SK-N-MC (cell line): ENCODE measurements at places on chromosomes 1 and 21.

DNA sequence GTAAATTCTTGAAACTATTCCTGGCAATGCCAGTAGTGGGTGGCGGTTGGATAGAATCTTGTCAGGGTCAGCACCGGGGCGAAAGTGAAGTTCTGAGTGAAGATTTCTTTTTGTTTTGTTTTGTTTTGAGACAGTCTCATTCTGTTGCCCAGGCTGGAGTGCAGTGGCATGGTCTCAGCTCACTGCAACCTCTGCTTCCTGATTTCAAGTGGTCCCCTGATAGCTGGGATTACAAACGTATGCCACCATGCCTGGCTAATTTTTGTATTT, 33.3 kb downstream of the PCNT start:
- no peak for DNase-seq

DNA sequence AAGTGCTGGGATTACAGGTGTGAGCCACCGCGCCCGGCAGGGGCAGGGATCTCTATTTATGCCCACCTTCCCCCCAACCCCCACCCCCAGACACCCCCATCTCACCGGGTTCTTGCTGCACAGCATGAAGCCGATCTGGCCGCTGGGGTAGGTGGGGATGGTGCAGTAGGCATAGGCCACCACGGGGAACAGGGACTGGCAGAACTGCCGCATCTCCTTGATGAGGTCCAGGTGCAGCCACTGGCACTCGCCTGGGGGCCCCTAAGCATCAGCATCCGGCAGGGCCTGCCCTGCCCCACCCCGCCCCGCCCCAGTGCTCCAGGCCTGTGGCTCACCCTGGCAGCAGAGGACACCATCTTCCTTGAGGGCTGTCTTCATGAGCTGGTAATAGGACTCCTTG, 4.1 kb downstream of the SRM start:
- DNase-seq: no peak

GRCh38 chr1:28437924-28438699, 67.7 kb upstream of the RCC1 start:
- peak; percentile 86 for DNase-seq

DNA sequence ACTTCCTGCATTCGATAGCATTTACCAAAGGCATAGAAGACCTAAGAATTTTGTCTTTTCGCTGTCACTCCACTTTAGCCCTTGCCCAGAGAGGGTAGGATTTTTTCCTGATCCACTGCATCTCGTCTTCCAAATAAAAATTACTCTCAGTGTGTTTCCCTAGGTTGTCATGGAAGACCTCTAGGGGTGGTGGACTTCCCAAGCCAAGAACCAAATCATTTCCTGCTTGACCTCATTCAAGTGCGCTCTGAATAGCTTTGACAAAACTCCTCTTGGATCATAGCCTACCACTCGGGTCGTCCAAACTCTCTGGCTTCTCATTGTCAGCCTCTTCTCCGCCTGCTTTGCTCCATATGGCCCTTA, 431 bp upstream of the C1orf52 start:
- no peak for DNase-seq

DNA sequence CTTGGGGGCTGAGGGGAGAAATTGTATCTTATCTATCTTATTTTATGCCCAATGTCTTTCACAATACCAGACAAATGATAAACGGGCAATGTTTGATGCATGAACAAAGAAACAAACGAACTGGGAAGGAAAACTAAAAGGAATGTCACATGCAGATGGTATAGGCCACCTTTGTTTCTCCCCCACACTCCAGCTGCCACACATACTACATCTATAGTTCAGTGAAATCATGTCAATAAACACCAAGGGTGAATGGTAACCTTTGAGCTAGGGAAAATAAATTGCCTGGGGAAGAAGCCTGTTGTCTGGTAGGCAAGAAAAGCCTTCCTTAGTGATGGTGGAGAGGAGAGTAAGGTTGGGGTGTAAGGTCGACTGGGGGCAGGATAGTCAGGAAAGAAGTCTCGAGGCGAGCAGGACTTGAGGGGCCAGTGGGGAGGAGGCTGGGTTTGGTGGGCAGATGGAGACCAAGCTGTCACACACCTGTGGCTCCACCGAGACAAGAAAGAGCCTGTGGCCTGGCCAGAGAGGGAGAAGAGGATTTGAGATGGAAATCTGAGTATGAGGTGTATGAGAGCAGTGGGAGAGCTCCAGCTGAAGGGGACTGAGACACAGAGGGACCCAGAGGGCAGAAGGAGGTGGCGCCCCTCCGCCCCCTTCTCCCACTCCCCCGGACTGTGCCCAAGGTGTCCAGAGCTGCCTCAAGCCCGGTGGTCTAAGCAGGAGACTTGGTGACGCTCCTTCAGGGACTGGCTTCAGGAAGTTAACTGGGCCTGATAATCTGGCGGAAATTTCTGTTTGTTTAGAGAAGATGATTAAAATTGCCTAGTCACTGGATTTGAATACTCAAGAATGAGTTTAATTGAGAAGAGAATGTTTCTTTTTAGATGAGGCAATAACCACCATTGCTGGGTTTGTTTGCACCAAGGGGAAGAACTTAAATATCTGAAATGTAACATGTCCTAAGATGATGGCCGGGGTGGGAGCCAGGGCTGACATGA, 37.3 kb downstream of the ATF3 start:
- DNase-seq: no peak

DNA sequence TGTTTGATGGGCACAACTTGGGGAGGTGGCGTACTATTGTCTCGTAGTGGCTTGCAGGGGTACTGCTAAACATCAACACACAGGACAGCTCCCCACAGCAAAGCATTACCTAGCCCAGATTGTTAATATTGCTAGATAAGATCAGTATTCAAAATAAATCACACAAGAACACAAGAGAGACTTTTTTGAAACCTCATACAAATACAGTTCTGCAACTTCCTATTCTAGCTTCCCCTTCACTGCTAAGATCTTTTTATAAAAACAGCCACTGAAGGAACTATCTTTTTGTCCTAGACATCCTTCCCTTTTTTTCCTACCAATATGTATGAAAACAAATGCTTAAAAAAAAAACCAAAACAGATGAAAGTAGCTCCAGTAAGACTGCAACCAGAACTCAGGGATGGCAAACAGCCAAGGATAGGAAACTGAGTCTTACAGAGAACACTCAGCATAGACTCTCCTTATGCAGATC, 137.8 kb upstream of the KRTAP19-8 start:
- DNase-seq: no peak

DNA sequence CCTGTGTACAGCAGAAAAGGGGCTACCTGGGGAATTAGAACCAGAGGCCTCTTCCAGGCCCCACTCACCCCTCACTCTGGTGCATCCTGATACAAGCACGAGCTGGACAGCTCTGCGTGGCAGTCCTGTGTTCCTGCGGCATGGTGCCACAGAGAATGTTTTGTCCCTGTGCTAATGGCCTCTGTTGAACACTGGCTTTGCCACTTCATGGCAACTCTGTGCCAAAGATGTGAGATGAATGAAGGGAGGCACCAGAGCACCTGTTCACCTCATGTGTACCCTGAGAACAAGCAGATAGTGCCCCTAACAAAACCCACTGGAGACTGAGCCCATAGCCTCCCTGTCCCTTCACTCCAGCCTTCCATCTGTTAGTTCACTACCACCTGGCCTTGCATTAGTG, 199.3 kb upstream of the COA6 start:
- no peak for DNase-seq

DNA sequence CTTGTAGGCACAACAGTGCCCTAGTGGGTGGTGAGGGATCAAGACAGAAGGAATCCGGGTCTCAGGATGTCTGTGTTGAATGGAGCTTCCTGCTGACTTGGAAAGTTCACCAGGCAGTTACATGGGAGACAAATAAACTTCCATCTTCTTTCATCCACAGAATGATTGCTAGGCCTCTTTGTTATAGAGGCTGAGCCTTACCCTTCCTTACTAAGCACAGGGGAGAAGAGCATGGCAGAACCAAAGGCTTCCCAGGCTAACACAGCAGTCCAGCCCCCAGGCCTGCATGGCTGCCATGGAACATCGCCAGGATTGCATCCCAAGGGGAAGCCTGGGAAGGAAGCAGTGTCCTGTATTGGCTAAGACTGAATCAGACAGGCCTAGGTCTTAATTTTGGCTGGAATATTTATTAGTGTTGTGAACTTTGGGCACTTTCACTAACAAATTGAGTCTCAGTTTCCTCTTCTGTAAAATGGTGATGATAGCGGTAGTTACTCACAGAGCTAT, 18.7 kb downstream of the HEYL start:
- no peak for DNase-seq

GRCh38 chr1:115239426-115239825, 98.6 kb downstream of the NGF start:
- DNase-seq: no peak

DNA sequence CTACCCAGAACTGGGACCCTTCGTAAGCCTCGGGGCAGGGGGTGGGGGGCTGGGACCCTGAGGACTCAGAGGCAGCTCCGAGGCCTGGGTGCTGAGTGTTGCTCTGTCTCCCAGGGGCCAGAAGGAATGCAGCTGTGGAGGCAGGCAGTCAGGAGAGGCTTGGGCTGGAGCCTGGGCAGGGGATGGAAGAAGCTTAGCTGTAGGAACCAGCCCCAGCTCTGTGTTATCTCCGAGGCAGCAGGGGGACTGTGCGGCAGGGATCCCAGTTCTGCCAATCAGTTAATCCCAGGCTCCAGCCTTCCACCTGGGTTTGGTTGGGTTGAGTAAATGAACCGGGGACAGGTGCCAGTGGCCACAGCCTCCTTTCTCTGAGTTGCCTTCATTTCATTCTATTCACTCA, 8.2 kb upstream of the GRIK3 start:
- no peak for DNase-seq

- no peak for DNase-seq
Measured at GRCh38 chr1:14994841-14995437, 158.6 kb upstream of the TMEM51 start.

GRCh38 chr1:201176940-201177339, 13.7 kb upstream of the IGFN1 start:
- DNase-seq: no peak

DNA sequence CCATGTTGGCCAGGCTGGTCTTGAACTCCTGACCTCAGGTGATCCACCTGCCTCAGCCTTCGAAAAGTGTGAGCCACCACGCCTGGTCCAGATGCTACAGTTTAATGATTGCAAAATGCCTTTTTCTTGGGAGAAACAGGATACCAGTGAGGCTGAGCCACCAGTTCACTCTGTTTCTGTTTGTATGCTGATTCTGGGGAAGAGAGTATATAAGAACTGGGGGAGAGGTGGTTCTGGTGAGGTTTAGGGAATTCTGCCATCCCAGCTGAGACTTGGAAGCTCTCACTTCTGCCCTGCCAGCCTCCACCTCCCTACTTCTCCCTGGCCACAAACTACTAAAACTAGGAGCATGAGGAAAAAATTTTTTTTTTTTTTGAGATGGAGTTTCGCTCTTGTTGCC, 8.1 kb upstream of the PMF1 start:
- no peak for DNase-seq

DNA sequence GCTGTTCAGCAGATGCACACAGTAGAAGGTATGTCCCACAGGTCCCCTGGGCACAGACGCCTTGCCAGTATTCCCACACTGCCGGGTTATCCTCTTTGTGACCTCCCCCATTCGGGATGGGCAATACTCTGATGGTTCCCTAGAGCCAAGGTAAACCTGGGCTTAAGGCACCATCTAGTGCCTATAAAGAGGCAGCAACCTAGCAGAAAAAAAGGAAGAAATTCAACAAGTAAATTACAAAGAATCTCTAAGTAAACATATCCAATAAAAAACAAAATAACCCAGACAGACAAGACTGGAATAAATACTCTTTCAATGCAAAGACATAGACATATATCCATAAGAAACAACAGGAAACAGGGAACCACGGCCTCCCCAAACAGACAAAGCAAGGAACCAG, 39.4 kb downstream of the HSF2BP start:
- DNase-seq: no peak

GRCh38 chr1:84504580-84505492, 1.4 kb upstream of the SPATA1 start:
- no peak for DNase-seq

DNA sequence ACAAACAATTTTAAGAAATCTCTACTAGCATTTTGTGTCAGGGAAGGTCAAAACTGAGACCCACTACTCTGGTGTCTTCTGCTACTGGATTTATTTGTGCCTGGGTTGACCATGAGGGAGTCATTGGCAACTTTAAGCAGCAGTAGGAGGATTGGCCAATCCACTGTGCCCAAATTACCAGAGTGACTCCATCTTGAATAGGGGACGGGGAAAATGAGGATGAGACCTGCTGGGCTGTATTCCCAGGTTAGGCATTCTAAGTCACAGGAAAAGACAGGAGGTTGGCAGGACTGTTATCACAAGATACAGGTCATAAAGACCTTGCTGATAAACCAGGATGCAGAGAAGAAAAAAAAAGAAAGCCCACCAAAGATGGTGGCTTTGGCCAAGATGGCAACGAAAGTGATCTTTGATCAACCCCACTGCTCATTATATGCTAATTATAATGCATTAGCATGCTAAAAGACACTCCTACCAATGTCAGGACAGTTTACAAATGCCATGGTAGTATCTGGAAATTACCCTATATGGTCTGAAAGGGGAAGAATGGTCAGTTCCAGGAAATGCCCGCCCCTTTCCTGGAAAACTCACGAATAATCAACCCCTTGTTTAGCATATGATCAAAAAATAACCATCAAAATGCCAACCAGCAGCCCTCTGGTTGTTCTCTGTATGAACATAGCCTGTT, 200.9 kb downstream of the LTN1 start:
- no peak for DNase-seq

- DNase-seq: no peak
Measured at GRCh38 chr1:2494323-2494693, 18.2 kb downstream of the PLCH2 start.

DNA sequence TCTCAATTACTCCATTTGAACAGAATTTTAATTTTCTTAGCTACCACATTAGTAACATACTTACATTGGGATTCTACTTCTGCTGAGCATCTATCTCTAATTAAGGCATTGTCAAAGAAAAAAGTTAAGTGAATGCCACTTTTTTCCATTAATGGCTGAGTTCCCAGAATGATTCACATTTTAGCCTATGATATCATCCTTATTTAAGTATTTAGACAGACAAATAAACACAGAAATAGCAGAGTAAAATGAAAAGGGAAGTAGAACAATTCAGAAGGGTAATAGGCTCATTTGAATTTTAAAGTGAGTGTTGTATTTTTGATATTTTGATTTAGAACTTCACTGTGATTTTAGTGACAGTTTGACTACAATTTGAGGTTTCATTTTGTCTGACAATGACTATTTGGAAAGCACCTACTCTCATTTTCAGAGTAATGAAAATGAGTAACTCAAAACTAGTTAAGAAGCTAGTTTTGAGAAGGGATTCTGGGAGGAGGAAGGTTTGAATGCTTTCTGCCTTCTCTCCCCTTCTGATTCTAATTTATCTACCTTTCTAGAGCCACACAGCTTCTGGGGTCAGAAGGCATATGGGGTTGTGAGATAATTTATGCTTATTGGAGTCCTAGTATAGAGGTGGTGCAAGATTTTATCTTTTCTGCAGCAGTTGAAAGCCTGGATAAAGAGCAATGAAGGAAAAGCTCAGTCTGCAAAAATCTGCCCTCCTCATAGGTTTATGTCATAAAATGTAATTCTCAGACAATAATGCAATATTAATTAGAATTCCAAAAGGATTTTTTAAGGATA, 15.5 kb downstream of the LYPLAL1 start:
- no peak for DNase-seq

GRCh38 chr1:30129001-30129408, 594.4 kb downstream of the MATN1 start:
- no peak for DNase-seq
